ENCODE measurements at places on chromosomes 3 and 15.
A peak's percentile ranks its signal among the peaks of the same experiment; 100 is the strongest.

- DNase-seq: no peak
These were observed 6.7 kb downstream of the IDH2 start for GRCh38 chr15:90095521-90095959.

DNA sequence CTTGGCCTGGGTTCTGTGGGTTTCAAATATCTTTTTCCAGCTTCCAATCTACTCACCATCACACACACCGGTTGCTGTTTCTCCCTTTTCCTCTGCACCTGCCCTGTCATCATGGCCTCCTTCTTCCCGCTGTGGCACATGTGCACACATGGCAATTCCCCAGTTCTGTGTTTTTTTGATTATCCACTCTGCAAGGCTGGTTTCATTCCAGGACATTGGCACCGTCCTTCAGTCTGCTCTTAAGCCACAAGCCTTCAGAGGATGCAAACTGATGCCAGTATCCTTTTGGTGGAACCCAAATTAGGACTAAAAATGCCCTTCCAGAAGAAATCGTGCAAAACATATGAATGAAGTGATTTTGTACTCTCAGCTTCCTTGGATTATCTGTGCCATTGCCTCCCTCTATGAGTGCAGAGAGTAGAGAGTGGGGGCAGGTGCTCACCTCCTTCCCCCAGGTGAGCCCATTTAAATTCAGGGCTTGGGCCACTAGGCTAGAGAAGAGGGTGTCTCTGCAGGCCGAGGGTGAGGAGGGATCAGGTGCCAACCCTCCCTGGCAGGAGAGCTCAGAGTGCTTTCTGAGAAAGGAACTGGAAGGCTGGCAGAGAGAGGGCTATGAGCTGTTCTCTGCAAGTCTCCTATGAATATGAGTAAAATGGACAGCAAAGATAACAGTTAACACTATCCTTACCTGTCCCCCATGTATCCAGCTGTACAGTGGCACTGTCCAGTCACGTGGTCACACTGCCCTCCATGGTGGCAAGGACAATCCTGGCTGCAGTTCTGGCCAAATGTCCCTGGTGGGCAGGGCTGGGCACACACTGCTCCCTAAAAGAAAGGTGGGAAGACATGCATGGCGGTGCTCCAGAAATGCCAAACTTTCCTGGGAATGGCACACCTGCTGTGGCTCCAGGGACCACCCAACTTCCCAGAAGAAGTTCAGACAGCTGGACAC is 100.8 kb downstream of the RAB11A start:
- DNase-seq: no peak

DNA sequence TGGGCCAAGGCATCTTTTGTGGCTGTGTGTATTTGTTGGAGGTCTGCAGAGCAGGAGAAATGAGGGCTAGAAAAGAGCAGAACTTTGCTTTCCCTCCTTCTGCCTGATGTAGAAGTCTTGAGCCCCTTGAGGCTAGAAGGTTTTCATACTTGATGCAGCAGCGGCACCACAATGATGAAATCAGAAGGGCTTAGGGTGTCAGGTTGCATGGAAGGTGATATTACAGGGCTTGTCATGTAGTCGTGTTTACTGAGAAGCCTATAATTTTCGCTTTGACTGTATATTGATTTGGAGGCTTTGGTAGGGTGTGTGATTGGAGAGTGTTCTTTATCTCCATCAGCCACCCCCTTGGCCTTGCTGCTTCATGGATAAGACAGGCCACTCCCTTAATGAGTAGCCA is 339.8 kb downstream of the THSD4 start:
- DNase-seq: no peak

- no peak for DNase-seq
These were observed 33.5 kb downstream of the SV2B start for GRCh38 chr15:91133511-91133910.

- DNase-seq: no peak
These were observed 197.5 kb downstream of the EPHB1 start for GRCh38 chr3:134992586-134992985.

DNA sequence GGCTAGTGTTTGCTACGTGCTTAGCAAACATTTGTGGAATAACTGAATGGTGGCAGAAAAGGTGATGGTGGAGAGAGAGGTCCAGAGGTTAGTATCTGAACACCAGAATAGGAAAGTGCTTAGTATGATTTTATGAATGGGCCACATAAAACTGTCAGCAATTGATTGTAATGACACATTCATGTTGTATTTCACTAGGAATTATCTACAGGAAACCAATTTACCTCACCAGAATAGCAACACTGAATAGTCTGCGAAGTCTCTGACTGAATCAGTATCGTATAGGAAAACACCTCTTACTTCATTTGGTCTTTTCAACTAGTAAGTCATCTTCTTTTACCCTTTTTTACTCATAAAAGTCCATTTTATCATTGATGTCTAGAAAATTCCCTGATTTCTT is 8.2 kb upstream of the ATP11B start:
- no peak for DNase-seq

DNA sequence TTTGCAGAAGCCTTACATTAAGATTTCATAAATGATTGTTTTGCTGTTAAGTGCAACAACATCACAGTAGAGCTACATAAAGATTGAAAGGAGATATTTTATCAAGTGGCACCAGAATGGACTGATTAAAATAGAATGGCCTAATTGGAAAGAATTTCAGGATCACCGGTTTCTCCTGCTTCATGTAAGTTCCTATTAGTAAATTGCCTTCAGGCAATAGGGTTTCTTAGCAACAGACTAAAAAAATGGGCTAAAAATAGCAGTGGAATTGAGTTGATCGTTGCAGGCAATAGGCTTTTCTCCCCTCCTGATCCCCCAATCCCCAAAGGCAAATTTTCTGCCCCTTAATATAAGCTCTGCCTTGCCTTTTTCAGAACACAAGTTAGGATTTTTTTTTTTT is 917 bp downstream of the LNP1 start:
- no peak for DNase-seq

DNA sequence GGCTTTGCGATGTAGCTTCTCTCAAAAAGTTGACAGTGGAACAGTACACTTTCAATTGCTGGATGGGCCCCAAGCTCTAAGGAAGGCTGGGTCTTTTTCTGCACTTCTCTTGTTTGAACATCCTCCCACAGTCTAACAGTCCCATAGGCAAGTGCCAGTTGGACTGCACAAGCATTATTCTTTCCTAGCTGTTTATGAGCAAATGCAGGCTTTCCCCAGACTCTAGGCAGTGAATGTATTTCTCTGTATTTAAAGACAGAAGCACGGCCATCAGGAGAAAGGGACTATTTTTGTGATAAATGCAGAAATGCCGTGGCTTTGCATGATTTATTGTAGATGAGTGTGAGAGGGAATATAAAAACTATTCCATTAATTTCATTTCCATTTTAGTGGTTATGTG is 539.3 kb upstream of the LMCD1 start:
- no peak for DNase-seq

DNA sequence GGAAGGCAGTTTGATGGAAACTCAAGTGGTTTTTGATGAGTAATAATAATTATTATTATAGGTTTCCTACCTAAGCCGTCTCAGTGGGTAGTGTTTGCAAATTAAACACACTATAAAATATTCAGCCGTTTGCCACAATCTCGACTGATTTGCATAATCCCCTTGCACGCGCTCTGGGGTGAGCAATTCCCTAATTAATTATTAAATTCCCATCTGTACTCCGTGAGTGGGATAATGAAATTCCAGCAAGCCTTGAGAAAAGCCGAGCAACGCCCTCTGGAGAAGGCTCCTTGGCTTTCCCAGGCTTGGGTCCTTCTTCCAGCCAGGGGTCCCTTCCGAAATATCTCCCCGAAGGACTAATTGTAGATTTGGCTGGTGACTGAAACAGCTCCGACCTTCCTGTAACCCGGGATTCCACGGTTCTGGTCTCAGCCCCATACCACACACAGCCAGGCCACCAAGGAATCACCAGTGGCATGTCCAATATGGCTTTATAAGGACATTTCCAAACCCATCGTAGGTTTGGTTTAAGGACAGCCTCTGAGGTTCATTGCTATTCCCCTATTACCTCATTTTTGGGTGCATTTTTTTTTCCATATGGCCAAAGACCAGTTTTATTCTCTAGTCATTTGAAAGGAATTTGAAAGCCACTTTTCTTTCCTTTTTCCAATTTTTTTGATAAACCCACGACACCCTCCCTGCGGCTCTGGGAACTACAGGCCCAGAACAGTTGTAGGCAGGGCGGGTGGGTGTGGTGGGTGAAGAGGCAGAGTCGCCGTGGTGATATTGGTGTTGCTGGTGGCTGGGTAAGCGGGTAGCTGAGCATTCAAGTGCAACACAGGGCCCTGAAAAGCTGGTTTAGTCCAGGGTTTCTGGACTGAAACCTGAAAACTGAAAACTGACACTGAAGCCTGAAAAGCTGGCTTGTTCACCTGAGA is 33.2 kb upstream of the RGMA start:
- DNase-seq: no peak

- DNase-seq: no peak
These were observed 1116.3 kb upstream of the CADM2 start for GRCh38 chr3:83842511-83842910.

DNA sequence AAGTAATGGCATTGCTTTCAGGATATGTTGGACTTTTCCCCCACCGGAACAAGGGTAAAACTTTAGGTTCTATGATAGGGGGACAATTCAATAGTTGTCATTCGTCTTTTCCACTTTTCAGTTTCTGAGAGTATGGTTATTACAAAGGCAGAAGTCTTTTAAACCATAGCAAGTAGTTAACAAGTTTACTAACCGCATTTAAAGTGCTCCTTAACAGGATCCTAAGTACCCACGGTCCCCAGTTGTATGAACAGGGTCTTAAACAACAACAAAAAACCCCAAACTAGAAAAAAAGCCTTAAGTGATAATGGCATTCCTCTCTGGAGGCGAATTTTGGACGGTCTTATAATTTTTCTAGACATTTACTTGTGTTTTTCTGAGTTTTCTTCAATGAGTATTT is 831 bp downstream of the IFT57 start:
- no peak for DNase-seq

GRCh38 chr3:185114756-185115155 is 38.1 kb downstream of the C3orf70 start:
- DNase-seq: no peak

- DNase-seq: no peak
These were observed 5.9 kb upstream of the TMEM108 start for GRCh38 chr3:133032301-133032700.

DNA sequence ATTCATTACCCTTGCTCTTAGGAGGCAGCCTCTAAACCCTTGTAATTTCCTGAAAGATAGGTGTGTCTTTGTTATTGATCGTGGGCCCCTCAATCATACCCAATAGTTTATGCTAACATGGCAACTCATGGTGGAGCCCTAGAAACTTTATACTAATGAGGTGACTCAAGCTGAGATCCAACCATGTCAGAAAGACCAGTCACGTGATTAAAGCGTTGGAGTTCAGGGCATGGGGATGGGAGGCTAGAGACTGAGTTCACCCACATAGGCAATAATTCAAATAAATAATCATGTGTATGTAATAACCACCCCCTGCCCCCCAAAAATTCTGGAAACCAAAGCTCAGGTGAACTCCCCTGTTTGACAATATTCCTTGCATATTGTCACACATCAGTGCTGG is 99.5 kb upstream of the TUSC7 start:
- no peak for DNase-seq

- DNase-seq: no peak
These were observed 17.2 kb downstream of the CCDC33 start for GRCh38 chr15:74253211-74253921.

DNA sequence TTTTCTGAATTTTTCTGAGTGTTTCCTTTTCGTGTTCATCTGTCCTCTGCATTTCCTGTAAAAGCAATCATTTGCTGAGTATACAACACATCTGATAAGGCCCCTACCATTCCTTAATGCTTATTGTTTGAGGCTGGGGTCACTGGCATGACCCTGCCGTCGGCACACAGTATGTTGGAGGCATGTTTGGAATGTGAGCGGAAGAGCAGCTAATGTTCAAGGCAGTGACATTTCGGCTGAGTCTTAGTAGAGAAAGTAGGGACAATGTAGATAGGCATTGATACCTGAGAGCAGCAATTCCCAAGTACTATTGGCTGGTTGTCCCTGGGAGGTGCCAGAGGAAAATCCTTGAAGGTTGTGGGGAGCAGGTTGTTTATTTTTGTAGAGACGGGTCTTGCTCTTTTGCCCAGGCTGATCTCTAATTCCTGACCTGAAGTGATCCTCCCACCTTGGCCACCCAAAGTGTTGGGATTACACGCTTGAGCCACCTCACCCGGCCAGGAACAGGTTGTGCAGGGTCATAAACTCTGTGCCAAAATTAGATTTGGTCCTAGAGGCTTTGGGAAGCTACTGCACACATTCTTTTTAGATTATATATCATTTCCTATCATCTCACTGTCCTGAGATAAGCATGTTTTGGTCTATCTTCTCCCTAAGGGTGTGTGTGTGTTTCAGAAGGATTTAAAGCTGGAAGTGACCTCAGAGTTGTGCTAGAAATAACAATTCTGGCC is 13.5 kb downstream of the PTPN23 start:
- no peak for DNase-seq

DNA sequence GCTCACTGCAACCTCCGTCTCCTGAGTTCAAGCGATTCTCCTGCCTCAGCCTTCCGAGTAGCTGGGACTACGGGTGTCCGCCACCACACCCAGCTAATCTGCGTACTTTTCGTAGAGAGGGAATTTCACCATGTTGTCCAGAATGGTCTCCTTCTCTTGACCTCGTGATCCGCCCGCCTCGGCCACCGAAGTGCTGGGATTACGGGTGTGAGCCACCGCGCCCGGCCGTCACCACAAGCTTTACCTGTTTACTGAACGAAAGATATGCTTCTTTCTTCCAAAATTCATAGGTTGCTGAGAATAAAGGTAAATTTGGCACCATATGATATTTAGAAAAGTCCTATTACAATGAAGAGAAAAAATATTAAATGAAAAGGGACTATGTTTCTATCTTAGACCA is 333.5 kb upstream of the EPHA6 start:
- DNase-seq: no peak

GRCh38 chr3:72310419-72311380 is 525.8 kb upstream of the PROK2 start:
- peak; percentile 46 for DNase-seq

- DNase-seq: no peak
These were observed 213.4 kb upstream of the SLC2A2 start for GRCh38 chr3:171239757-171240503.

DNA sequence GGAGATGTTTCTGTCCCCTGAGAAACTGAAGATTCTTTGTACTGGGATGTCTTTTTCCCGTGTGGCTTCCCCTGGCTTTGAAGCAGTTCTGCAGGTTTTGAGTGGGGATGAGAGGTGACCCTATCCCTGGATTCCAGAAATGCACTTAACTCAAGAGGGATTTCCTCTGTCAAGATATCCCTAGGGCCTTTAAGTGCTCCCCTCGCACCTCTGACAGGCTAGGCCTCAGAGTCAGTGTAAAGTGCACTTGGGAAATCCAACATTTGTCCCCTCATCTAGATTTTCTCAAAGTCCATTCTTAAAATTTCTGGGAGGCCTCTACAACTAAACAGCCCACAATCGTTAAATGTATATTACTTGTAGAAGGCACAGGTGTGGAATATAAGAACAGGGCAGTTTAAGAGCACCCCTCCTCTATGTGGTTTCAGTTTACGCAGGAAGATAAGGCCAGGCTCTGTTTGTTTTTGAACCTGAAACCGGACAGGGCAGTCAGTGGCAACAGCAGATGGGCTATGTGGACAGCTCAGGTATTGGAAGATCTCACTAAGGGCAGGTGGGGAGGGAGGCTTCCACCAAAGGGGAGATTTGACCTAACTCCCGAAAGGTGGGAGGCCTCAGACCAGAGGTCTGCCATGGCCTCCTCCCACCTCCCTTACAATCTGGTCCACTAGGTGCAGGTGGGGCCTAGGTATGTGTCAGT is 4.8 kb downstream of the C3orf52 start:
- no peak for DNase-seq

Measured in activated CD4-positive, CD25-positive, alpha-beta regulatory T cell treated with anti-CD3 and anti-CD28 coated beads, Interleukin-2, amount 50 U/mL, for 72 hours (primary cell).